T-helper 9 cell (primary cell): ENCODE measurements at places on chromosomes 2 and 18.

DNA sequence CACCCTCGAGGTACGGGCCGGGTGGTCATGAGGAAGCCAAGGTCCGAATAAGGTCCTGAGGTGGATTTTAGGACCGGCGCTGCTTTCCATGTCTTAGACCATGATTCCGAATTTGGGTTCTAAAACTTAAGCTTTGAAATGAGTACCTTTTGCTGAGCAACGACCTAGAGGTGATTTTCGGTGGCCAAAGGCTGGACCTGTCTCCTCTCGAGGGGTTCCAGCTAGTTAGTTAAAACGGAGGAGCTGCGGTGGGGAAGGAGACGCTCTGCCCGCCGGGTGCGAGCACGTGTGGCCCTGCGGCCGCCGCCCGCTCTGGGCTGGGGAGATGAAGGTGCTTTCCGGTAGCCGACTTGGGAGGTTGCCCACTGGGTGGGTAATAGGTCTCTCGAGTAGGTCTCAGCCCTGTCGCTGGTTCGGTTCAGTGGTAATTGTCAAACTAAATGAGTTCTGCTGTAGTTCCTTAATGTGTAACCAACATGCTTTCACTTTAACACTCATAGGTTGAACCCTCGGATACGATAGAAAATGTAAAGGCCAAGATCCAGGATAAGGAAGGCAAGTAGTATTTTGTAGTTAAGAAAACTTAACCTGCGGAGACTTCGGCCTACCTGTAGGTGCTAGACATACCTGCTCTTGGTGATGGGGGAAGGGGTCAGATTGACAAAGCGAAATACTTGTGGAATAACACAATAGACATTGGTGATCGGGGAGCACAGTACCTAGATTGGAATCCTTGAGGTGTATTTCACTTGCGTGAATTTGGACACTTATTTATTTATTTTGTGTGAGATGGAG is 572 bp downstream of the RPS27A start:
- peak; percentile 59 for DNase-seq

GRCh38 chr2:200509235-200509611 is 645 bp downstream of the KCTD18 start:
- DNase-seq = no peak

- DNase-seq = no peak
Measured at GRCh38 chr2:62382122-62382521, 123.9 kb downstream of the TMEM17 start.

DNA sequence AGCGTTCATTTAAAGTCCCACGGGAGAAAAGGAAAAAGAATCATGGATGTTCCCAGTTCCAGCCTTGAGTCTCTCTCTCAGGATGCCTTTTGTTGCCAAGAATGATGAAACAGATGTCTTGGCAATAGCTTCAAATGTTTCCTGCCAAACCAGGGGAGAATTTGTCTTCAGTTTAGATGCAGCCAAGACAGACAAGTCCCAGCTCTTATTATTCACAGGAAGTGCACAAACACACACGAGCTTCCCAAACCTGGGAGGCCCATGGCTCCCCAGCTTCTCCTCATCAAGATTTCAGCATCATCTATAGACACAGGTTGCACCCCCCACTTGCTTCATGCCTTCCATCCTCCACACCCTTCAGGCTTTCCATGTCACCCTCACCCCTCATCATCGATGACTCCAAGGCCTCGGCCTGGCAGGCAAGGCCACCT is 45.9 kb downstream of the HS1BP3 start:
- DNase-seq = no peak

DNA sequence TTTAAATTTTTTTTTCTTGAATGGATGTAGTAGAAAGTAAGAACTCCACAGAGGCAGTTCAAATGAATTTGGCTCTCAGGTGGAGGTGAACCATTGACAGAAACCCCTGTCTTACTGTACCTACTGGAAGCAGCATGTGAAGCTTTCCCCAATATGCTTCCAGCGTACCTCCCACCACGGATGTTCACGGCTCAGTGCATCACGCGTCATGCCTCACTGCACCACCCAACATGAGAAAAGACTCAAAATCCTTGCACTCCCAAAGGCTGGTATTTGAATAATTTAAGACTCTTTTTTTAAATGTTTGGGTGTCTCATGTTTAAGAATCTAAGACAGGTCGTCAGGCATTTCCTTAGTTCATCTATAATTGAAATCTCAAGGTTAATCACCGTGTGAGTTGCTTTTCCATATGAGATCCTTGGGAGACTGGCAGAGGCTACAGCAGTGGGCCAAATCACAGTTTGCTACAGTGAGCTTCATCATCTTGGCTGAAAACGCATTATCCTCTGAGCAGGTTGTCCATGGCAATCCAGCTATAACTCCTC is 846.4 kb downstream of the DCDC2C start:
- no peak for DNase-seq

- DNase-seq = no peak
Measured at GRCh38 chr18:8786483-8787370, 81.4 kb downstream of the MTCL1 start.

DNA sequence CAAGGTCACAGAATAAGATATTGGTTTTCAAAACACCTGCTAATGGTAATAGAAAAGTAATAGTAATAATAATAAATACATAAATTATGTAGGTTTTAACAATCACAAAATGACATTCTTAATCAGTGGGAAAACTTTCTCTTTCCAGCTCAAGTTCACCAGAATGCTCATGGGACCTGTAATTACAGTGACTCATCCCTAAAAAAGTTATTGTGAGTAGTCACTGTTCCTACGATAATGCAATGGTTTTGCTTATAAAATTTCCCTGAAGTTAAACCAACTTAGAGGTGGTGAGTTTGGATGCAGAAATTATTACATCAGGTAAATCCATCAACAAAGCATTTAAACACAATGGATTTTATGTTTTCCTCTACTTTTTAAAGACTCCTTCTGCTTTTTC is 502.3 kb downstream of the PID1 start:
- no peak for DNase-seq
